Astrocyte of the spinal cord (primary cell): ENCODE measurements at places on chromosomes 2 and 18.

DNA sequence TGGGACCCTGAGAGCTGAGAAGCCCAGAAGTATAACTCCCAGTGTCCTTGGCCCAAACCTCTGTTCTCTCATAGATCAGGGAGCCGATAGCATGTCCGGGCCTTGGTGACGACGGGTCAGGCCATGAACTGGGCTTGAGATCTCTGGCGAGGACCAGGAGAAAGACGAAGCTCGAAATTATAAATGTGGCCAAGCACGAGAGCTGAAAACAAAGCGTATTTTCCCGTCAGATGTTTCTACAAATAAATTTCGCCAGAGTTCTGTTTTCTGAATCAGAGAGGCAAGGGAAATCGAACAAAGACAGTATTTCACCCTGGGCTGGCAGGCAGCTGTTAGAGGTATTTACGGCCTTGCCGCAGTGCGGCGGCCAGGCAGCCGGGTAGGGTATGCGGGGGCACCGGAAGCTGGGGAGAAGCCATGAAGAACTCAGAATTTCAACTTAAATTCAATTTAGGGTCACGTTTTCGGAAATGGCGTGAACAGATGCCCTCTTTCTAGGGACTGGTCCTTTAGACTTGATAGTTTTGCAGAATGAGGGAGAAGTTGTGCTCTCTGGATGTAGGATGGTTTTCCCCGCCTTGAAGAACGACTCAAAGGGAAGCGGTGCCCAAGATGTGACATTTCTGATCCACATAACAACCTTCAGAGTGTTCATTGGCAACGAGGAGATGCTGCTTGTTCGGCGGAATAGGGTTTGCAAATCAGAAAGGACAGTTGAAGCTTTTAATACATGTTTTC is 9.6 kb downstream of the HOXD8 start:
- no peak for DNase-seq

DNA sequence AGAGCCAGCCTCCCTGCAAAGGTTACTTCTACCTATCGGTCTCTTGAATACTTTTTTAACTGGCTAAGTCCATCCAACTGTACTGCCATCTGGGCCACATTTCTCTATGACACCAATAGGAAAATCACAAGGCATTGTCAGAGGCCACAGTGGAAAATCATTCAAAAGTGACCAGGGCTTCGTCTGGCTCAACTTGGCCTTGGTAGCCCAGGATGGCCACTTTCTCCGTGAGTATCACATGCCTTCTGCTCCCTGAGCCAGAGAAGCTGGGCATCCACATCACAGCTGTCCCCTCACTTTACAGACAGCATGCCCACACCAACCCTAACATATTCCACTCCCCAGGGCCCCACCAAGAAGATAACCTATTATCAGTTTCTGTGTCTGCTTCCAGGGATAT is 5.8 kb downstream of the CIB4 start:
- no peak for DNase-seq

DNA sequence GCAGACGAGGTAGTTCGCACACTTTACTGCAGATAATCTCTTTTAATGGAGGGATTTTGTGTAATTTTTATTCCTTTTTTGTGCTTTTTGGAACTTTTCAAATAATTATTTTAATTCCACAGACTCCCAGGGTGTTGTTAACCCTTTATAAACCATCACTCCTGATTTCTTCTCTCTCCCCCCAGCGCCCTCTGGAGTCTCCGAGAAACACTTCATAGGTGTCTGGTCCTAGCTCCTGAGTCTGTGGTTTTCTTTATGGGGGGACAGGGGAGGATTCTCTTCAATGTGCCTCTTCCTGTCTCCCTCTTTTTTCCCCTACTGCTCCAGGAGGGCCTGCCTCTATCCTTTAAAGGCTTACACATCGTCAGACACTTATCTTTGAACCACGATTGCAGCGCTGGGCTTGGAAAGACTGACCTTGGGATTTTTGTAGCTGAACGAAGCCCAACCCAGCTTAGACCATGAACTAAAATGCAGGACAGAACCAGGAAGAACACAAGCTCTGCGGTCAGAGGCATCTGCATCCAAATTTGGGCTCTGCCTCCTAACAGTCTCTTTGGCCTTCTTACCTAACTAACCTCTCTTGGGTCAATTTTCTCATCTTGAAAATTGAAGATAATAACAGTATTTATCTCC is 7.1 kb upstream of the PKDCC start:
- no peak for DNase-seq

DNA sequence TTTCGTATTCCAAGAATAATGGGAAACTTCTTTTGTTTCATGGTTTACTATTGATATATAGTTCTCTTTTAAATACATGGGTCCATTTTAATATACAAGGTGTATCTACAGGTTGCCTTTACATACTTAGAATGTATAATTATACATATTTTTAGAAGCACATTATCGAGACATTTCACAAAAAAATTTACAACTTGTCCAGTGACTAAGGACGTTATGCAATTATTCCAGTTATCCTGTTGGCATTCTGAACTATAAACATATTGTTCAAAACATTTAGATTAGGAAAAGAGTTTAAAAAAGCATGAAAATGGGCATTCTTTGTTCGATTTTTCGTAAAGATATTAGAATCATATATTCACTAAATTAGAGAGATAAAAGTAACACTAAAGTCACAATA is 344.6 kb upstream of the TMEFF2 start:
- DNase-seq, result no peak

- DNase-seq, result no peak
Measured at GRCh38 chr2:238407566-238407965, 19.2 kb upstream of the ASB1 start.

DNA sequence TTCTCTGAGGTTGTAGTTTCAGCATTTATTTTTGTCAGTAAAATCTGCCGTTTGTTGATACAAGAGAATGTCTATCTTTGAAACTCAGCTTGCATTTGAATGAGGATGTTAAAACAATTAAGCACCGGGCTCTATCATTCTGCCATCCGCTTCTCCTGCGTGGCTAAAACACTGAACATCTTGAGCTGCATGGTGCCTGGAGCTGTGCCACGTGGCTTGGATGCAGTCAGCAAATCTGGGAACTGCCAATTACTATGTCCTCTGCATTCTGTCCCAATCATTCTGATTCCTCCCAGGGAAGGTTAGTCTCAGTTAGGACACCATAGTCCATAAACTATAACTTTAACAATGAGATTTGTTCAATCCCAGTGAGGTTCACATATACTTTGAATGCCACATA is 598.4 kb downstream of the FBXO15 start:
- peak; percentile 14 for DNase-seq

DNA sequence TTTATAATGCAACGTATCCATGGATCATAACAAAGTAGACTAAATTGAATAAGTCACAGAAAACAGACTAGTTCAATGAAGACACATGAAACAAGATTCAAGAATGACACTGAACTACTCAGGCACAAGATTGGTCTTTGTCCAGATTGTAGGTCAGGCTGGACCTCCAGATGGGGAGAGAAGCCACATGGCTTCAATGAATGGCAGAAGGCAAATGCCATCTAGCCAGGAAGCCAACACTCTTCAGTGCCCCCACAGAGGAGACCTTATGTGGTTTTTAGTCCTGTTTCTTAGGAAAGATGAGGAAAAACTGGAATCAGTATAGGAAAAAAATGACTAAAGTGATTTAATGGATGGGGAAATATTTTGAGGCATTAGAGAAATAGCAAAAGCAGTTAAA is 43.1 kb downstream of the BOD1L2 start:
- no peak for DNase-seq

DNA sequence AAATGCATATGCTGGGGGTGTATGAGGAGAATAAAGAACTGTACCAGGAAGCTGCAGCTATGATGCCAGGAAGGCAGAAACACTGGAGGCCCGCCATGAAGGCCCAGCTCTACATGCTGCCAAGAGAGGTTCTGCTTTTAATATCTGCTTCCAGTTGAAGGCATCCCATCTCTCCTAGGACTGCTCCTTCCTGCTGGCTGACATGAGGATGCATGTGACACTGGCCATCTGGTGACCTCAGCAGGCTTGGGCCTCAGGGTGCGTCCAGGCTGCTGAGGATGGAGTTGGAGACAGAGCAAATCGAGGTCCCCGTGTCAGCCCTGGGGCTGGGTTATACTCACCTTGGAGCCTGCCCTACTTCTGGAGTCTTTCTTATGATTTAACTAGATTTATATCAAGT is 49.0 kb downstream of the PSMG2 start:
- DNase-seq, result no peak

DNA sequence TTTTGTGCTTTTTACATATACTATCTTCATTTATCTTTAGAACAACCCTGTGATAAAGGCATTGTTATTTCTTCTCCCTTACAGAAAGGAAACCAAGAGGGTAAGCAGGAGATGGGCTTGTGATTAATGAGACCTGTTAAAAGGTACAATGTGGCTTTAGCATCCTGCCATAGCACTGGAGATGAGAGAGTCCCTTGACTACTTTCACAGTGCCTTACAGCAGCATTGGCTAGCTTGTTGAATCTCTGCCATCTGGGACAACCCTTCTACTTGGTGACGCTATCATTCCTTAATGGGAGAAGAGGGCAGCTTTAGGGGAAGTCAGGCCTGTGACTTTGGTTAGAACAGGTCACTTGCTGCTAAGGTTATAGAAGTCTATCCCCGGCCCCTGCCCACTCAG is 68.1 kb upstream of the LYPD6B start:
- no peak for DNase-seq

DNA sequence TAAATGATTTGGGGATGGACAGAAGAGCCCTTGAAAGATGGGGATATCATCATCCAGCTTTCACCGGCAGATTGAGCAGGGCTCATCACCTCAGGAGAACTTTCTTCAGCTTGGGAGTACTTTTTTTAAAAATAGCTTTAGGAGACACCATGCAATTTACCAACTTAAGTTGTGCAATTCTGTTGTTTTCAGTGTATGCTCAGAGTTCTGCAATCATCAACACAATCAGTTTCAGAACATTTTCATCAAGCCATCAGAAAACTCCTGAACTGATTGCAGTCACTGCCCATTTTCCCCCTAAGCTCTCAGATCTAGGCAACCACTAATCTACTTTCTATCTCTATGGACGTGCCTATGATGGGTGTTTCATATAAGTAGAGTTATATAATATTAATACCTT is 117.7 kb downstream of the CRIM1 start:
- no peak for DNase-seq
